ENCODE measurements at places on chromosomes 16 and 17.

DNA sequence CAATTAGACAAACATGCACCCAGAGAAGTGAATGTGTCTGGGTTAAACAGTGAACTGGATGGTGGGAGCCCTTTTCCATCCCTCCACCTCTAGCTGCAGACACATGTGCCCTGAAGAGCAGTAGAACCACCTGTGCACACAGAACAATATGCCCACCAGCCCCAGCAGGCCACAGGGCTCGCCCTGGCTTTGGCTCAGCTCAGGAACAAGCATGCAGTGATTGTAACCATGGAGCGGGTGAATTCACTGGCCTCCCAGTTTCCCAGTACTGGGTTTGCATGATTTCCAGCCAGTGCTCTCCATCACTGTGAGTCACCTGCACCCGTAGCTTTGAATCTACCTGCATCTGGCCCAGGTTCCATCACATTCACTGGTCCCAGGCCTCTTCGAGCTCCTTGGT is 5.2 kb downstream of the GPR179 start:
- no peak for DNase-seq

DNA sequence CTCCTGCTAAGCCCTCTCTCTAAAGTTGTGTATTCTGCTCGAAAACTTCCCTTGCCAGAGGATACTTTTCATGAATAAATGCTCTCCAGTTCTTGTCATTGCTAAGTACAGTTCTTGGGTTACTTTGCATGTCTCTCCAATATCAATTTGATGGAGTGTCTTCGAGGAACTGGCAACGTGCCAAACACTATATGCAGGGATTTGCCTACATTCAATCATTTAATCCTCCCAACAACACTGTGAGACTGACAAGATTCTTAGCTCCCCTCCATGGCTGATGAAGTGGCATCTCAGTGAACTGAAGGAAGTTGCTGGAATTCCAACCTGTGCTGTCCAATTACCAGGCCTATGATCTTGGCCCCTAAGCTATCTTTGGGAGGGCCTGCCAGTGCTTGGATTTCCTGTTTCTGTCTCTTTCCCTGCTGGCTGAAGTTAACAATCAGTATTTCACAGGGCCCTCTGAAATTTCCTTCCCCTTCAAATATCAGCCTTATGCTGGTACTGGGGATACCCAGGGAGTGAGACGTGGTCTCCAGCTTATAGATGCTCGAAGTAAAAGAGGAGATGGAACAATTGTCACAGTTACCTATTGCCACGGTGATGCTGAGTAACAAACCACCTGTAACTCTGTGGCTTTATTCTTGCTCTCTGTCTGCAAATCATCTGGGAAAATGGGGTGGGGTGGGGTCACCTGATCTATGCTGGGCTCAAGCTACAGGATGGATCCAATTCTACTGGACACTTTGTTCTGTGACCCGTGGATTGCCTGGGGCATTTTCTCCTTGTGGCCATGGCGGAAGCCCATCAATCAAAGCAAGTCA is 19.4 kb upstream of the CRISPLD2 start:
- no peak for DNase-seq

- DNase-seq, result no peak
Measured at GRCh38 chr16:55007504-55007903, 76.8 kb downstream of the IRX5 start.

GRCh38 chr16:24013054-24013636 is 177.4 kb downstream of the PRKCB start:
- no peak for DNase-seq

- DNase-seq, result peak; percentile 61
Measured at GRCh38 chr17:49576088-49576916, 631 bp downstream of the NXPH3 start.

DNA sequence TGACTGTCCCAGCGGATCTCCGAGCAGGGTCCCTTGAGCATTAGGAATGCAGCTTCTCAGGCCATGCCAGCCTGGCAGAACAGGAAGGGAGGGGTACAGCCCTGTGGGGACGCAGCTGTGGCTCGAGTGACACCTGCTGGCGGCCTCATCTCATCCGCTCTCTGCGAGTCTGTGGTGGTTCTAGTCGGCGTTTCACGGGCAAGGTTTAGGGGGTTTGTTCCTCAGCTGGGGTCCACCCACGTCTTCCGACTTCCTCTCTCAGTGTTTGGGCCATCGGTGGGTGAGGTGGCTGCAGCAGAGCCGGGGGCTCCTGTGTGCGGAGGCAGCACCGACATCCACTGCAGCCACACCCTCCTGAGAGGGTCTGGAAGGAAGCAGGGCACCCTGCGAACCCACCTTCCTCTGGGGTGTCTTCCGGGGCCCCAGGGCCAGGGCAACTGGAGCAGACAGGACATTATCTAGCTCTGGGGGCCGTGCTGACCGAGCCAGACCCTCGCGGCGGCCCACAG is 33.3 kb downstream of the JPH3 start:
- peak; percentile 76 for DNase-seq

DNA sequence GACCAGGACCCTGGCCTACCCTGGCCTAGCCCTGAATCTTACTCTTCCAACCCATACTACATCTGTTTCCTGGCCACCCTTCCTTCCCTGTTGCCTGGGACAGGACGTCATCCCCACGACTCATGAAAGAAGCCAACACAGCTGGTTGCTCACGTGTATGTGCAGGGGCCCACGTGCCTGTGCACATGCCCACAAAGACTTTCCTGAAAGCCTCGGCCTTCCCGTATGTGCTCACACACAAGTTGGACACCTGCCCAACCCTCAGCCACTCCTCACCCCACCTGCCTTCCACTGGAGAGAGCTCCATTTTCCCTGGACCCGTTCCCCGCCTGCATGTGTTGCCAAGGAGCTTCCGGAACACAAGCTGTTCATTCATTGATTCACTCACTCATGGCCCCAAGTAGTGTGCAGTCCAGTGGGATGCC is 7.0 kb downstream of the PLXDC1 start:
- peak; percentile 87 for DNase-seq

DNA sequence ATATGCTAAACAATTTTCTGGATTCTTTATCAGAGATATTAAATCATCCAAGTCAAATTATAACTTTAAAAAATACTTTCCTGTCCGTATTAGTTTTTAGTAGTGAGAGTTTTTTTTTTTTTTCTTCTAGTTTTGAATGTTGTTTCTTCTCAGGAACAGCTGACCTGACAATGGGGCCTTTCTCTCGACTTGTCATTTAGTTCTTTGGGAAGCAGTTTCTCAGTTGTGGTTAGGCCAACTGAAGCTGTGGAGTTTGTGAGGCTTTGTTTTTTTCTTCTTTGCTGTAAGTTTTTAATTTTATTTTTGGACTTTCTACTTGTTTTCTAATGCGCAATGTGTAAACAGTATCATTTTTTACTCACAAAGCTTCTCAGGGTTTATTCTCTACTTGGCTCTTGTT is 140.8 kb downstream of the FTO start:
- DNase-seq, result no peak

DNA sequence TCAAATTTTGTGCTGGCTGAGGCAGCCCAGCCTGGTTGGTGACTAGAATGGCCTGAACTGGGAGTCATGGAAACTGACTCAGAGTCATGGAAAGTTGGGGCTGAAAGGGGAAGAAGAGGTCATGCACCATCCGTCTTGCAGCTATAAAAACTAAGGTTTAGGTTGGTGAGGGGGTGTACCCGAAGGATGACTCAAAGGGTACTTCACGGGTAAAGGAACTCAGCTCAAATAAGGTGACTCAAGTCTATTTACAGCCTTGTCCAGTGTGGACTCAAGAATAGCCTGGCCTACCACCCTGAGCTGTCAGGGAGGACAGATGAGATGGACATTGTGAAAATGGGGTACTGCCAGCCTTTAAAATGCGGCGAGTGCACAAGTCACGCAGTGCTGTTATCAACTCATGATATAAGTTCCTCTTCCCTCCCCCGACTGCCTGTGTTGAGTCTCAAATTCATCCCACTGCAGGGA is 18.6 kb downstream of the CD300LB start:
- no peak for DNase-seq

- DNase-seq, result peak; percentile 44
Measured at GRCh38 chr16:11198828-11199227, 57.2 kb downstream of the SOCS1 start.

DNA sequence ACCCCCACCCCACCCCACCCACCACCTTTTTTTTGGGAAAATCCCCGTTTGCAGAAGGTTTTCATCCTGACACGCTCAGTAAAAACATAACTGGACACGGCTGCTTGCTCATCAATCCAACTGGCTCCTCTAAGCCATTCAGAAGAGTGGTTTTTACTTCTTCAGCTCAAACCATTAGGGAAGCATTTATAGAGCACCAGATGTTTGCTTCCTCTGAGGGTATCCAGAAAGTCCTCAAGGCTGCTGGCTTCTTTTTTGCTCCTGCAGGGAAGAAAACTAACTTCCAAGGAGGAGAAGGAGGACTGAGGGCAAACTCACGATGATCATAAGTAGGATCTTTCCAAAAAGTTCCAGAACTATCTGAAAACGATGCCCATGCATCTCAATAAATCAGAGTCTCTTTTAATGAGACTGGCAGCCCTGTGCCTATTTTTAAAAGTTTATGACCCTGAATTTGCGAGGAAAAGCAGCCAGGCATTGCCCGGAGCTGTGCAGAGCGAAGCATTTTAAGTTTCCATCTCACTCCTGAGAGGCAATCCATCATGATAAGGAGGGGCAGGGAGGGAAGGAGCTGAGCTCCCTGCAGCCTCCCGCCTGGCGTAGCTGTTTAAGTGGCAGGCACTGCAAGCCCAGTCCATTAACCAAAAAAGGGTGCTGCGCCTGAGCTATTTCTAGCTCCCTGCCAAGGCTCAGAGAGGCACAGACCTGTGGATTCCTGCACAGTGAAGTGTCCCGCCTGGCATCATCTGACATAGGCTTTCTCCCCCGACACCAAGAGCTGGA is 146.3 kb upstream of the FOXF1 start:
- no peak for DNase-seq

- DNase-seq, result no peak
Measured at GRCh38 chr16:12296991-12297390, 320.5 kb downstream of the SNX29 start.
